ENCODE measurements at places on chromosomes 1 and 21.

DNA sequence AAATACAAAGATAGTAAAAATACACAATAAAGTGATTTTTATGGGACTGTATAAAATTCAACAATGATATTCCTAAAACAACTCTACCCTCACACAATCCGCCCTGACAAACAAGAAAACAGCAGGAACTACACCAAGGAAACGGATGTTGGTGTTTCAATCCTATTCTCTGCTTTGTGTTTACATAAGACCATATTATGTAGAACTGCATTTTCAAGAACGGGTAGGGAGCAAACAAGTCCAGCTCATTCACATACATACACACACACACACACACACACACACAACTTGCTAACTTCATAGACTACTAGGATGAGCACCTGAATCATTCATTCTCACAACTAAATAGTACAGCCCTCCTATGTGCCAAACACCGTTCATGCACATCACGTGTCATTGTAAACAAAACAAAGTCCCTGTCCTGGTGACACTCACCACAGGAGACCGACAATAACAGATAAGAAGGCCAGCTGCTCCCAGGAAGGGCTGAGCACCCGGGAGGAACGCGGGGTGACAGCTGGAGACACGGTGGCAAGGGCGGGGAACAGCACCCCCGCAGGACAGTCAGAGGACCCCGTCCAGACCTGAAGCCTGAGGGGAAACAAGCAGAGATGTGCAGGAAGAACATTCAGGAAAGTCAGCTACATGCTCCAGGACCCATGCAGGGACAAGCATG, 43.0 kb downstream of the NPHP4 start:
- no peak for DNase-seq

DNA sequence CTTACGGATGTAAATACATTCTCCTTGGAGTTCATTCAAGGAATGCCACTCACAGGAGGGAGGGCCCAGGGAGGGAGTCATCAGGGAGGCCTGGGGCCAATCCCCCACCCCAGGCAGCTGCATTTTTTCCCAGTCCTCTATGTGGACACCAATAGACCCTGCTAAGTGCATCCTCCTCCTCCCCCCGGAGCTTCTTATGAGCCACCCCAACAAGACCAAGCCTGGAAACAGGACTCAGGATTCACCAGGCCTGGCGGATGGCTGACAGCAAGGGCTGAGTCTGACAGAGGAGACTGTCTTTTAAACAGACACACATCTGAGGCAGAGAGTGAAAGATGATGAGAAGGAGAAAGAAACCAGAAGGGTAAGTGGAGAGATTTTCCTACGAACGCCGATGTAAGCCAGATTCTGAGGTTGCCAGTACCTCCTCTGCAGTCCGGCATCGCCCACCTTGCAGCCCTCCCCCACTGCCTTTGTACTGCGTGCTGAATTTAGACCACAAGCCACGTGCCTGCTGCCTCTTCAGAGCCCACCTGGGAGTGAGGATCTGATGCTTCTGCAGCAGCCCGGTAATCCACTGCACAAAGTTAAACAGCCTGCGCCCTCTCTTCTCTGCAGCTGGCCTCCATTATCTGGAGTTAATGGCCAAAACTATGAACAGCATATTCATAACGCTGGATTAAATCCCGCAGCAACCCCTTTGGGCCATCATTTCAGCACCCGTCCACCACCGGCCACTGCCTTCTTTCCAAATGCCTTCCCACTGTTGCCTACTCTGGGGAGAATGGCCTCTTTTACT, 17.6 kb upstream of the SFPQ start:
- no peak for DNase-seq

DNA sequence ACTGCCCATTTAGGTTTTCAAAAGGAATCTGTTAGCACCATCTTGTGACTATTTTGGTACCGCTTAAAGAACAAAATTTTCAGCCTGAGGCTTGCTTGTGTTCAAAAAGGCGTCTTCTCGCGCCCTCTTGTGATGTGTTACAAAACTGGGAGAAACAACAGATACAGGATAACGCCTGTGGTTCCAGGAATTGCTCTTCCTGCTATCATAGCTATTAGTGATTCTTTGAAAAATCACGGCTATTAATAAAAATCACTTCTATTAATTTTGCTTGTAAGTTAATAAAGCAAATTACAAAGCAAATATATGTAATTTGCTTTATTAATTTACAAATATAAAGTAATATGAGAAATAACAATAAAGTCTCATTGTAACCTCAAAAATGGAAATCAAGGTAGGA, 82.2 kb upstream of the ABCD3 start:
- DNase-seq, result no peak

- no peak for DNase-seq
These were observed 90.8 kb upstream of the TNFSF4 start for GRCh38 chr1:173297798-173298391.

GRCh38 chr1:174837386-174837785, 162.4 kb upstream of the CACYBP start:
- DNase-seq, result no peak

- no peak for DNase-seq
These were observed 129.9 kb downstream of the DSCAM start for GRCh38 chr21:40717028-40717427.

Data from D721Med (cell line).